Psoas muscle (tissue), 8 donors: ENCODE measurements at places on chromosomes 11 and 22. TPM values are rescaled to one million over a fixed set of nuclear protein-coding genes. Genes with fewer than 3 reads are reported as not detected.

Gene CWC15
- 81.4 TPM for total RNA-seq

Gene LIN7C
- 13.1 TPM for total RNA-seq

Gene RIN1
- total RNA-seq, result 6.9 TPM

- no peaks in the 10 kb centered on the region for H3K36me3 ChIP-seq
- H3K27me3 ChIP-seq, result no peaks in the 10 kb centered on the region
- no peaks in the 10 kb centered on the region for H3K4me1 ChIP-seq
- no peak overlapping the region for H3K27ac ChIP-seq
- peak; percentile 6 for DNase-seq
Observed at GRCh38 chr22:22933807-22934542, 46.4 kb downstream of the IGLL5 start.

DNA sequence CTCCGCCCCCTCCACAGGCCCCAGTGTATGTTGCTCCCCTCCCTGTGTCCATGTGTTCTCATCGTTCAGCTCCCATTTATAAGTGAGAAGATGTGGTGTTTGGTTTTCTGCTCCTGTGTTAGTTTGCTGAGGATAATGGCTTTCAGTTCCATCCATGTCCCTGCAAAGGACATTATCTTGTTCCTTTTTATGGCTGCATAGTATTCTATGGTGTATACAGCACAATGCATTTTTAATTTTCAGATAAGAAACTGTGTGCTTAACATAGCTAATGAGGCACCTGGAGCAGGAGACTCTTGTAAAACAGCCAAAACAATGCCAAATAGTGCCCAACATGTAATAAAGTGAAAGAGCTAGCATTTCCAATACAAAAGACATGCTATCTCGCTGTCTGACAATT is 21.8 kb downstream of the ALG9 start:
- H3K4me3 ChIP-seq, result no peak overlapping the region
- no peak for DNase-seq
- no peaks in the 10 kb centered on the region for H3K36me3 ChIP-seq
- H3K4me1 ChIP-seq, result no peaks in the 10 kb centered on the region
- H3K27ac ChIP-seq, result no peak overlapping the region
- no peaks in the 10 kb centered on the region for H3K27me3 ChIP-seq

- H3K27ac ChIP-seq, result no peak overlapping the region
- no peaks in the 10 kb centered on the region for H3K36me3 ChIP-seq
- H3K4me3 ChIP-seq, result no peak overlapping the region
- no peaks in the 10 kb centered on the region for H3K27me3 ChIP-seq
Observed at GRCh38 chr11:37407461-37407860, 809.4 kb upstream of the RAG2 start.

DNA sequence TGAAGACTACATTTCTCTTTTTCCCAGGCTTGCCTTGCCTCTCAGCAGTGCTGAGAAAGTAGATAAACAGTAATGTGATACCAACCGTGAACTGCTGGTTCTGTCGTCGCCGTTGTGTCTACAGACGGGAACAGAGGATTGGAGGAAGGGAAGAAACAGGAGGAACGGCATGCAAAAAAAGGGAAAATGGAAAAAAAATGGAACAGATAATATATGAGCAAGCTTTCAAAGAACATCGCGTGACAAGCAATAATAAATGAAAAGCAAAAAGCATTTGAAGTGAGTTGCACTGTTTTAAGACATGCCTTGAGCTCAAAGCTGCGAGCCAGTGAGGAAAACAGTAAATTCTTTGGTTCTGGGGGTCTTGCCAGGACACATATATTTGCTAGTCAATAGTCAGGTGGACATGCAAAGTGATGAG is 305.9 kb downstream of the CADM1 start:
- peaks cover 10% of the 10 kb centered on the region for H3K4me1 ChIP-seq
- peak overlapping the region; percentile 50 for H3K27ac ChIP-seq
- no peaks in the 10 kb centered on the region for H3K36me3 ChIP-seq
- no peak for DNase-seq
- H3K4me3 ChIP-seq, result no peak overlapping the region

DNA sequence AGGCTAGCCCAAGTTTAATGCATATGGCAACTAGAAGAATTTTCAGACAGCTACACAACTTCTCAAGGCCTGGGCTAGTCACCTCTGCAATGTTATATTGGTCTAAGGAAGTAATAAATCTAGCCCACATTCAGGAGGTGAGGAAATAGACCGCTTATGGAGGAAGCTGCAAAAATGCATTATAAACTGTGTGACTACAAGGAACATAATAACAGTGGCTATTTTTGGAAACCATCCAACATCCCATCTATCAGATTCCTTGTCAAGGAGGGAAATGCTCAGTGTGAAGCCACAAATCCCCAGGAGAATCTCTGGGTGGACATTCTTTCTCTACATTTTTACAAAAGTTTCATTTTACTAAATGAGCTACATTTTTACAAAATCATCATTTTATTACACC is 76.1 kb downstream of the BBOX1 start:
- no peak overlapping the region for H3K27ac ChIP-seq
- H3K4me1 ChIP-seq, result no peaks in the 10 kb centered on the region
- no peak for DNase-seq
- H3K27me3 ChIP-seq, result no peaks in the 10 kb centered on the region
- H3K4me3 ChIP-seq, result no peak overlapping the region

DNA sequence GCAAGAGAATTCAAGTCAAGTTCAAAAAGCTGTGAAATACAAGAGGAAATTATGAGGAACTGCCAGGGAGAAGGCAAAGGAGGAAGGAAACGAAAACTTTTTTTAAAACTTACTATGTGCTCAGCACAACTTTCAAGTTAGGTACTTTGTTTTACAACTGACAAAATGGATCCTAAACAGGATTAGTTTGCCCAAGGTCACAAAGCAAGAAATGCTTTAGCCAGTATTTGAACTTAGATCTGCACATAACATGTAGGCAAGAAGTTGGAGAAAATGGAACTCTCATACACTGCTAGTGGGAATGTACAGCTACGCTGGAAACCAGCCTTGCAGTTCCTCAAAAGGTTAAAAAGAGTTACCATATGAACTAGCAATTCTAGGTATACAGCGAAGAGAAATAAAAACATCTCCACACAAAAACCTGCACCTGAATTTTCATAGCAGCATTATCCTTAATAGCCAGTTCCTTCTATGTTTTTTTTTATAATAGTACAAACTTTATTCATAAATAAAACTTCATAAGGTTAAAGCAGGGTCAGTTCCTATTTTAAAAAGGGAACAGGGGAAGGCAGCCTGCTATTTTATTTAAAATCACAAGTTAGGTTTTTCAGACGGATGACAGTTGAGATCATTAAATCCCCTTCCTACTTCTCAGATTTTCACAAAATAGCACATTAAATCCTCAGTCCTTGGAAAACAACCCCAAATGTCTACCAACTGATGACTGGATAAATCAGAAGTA is 19.2 kb downstream of the DDX6 start:
- no peaks in the 10 kb centered on the region for H3K27me3 ChIP-seq
- DNase-seq, result no peak
- peaks cover 54% of the 10 kb centered on the region for H3K4me1 ChIP-seq
- H3K27ac ChIP-seq, result peak overlapping the region; percentile 50
